ENCODE measurements at places on chromosomes 11 and 22.

GRCh38 chr22:20118300-20119020 lies 1.4 kb upstream of the TRMT2A start:
- no peak for DNase-seq

GRCh38 chr22:47628477-47629272 lies 866.2 kb downstream of the TBC1D22A start:
- DNase-seq = no peak

- DNase-seq = no peak
Measured at GRCh38 chr11:65770951-65771567, 9.7 kb downstream of the AP5B1 start.

GRCh38 chr11:58616594-58616993 lies 5.9 kb upstream of the CNTF start:
- DNase-seq = peak; percentile 88

- DNase-seq = no peak
Measured at GRCh38 chr22:43811777-43812148, 342 bp downstream of the EFCAB6 start.

- DNase-seq = no peak
Measured at GRCh38 chr11:104036995-104037394, 555 bp downstream of the DDI1 start.

DNA sequence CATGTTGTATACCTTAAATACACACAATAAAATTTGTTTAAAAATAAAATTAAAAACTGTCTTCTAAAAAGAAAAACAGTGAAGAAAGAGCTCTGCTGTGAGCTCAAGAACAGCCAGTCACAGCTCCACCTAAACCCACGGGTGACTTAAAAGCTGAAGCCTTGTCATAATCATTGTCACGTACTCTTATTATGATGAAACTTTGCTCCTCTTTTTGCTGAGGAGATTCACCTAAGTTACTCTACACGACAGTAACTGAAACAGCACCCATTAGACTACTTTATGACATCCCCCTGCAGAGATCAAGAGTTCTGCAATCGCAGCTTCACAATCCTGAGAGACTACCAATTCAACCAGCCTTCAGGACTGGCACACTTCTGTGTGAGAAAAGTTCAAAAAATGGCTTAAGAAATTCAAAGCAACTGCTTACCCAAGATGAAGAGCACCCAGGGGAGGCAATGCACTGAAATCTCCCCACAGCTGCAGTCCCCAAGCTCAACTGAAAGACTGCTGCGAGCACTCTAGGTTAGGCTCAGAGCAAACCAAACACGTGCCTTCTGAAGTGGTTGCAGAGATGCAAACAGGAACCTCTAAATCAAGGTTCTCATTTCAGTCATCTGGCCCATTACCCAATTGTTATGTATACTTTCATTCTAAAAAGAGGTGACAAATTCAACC lies at the start of gene JAML:
JAML (minus strand) TSS at position 501 of the 678 bp plus-strand sequence. CDS start 10,145 bp downstream, outside the sequence.
- DNase-seq = no peak

- no peak for DNase-seq
Measured at GRCh38 chr11:13941775-13942174, 20.7 kb upstream of the SPON1 start.

DNA sequence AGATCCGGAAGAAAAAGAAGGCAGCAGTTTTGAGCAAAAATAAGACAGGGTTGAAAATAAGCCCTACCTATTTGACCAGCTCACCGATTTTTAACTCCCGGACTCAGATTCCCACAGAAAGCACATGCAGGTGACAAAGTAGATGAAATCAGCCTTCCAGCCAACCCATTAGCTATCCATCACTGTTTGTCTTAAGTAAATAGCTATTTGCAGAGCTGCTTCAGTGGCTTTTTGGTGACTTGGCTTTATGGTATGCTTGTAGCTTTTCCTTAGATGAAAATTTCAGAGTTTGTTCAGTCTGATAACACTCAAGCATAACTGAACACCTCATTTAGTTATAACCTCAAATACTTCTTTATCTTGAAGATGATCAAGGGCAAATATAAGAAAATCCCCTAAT lies 192.6 kb downstream of the HIPK3 start:
- DNase-seq = no peak

GRCh38 chr11:20421946-20422345 lies 34.4 kb downstream of the PRMT3 start:
- no peak for DNase-seq

- no peak for DNase-seq
Measured at GRCh38 chr11:108596701-108597100, 3.1 kb upstream of the EXPH5 start.

GRCh38 chr11:132249256-132249655 lies 878.8 kb downstream of the NTM start:
- DNase-seq = no peak

- peak; percentile 31 for DNase-seq
Measured at GRCh38 chr11:44505581-44506054, 59.8 kb upstream of the CD82 start.

- peak; percentile 42 for DNase-seq
Measured at GRCh38 chr11:92528001-92528400, 303.4 kb downstream of the FAT3 start.

DNA sequence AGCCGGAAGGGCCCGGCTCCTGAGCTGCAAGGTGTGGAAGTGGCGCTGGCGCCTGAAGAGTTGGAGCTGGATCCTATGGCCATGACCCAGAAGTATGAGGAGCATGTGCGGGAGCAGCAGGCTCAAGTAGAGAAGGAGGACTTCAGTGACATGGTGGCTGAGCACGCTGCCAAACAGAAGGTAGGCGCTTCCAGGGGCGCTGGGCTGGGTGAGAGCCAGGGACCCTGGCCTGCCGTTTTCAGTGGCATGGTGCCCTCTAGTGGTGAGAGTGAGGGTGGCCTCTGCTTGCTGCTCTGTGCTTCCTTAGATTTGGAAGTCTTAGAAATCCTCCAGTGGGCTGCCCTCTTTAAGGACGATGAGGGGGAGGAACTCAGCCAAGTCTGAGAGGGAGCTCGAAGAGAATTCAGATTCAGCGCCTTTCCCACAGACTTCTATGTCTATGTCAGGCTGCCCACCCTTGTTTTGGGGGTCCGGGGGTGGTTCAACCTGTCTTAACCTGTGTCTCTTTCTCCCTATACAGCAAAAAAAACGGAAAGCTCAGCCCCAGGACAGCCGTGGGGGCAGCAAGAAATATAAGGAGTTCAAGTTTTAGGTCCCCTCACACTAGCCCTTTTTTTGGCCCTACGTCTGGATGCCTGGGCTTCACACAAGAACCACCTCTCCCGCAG lies 1.8 kb upstream of the PACS1 start:
- peak; percentile 66 for DNase-seq

DNA sequence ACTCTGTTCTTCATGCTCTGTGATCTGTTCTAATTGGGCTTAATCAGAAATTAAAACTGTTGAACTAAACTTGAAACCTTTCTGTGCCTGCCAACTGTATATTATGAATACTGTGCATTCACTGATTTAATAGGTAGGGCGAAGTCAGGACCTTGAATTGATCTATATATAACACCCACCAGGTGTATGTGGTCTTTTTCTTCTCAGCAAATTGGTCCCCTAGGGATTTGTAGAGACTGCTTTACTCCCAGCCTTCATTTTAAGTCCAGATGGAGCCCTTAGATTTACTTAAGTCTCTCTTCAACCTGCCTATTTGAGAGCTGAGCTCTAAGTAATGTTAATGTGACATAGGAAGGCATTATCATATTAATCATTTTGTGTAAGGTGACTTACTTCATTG lies 257.5 kb downstream of the TMEM135 start:
- no peak for DNase-seq

GRCh38 chr11:67420646-67421429 lies 5.4 kb downstream of the CARNS1 start:
- DNase-seq = peak; percentile 68
